ENCODE measurements at places on chromosomes 1 and 21.

DNA sequence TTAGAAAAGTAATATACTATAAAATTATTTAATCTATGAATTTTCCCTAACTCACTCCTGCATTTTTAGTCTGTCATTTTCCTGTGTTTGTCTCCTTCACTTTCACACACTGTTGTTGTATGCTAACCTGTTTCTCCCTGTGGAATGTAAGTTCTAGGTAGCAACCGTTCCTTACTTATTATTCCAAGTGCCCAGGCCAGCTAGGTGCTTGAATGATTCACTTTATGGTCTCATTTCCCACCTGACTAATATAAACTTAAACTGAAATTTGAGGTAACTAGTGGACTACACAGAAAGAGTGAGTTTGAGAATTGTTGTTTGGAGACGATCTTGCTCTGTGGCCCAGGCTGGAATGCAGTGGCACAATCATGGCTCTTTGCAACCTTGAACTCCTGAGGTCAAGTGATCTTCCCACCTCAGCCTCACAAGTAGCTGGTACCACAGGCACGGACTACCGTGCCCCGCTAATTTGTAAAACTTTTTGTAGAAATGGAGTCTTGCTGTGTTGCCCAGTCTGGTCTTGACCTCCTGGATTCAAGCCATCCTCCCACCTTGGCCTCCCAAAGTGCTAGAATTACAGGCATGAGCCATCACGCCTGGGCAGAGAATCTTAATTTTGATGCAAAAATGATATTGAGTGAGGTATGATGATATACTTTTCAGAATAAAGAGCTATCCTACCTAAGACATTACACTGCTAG lies 1.9 kb downstream of the ZYG11B start:
- DNase-seq, result no peak

DNA sequence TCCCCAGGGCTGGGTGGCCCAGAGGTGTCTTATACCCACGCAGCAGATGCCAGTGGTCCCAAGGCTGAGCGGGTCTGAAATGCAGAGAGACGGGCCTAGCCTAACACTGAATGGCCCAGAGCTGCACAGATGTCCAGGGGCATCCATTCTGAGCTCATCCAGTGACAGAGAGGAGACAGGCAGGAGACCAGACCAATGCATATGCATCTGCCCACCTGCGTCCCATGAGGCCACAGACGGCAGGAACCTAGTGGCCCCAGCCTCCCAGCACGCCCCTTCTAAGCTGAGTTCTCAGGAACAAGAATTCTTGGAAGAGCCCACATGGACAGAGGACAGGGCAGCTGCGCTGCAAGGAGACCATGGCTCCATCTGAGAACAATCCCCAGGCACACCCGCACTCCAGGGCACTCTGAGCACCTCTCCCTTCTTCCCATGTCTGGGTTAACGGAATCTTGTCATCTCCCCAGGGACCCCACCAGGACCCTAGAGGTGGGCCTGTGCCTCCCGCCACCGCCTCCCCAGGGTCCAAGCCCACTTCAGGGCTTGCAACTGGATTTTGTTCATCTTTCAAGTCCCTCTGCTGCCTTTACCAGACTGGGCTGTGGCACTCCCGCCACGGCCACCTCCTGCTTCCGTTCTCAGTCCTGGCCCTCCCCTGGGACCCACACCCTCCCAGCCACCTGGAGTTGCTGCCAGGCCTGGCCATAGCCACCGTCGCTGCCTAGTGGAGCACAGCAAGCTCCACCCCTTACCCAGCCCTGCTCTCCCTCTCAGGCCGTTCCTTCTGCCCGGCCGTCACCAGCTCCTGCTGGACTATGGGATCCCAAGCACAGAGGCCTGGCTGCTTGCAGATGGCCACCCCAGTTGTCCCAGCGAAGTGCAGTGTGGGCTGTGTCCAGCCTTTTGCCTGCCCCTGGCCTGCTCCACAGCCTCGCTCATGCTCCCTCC lies 3.3 kb downstream of the WNT3A start:
- DNase-seq, result no peak

DNA sequence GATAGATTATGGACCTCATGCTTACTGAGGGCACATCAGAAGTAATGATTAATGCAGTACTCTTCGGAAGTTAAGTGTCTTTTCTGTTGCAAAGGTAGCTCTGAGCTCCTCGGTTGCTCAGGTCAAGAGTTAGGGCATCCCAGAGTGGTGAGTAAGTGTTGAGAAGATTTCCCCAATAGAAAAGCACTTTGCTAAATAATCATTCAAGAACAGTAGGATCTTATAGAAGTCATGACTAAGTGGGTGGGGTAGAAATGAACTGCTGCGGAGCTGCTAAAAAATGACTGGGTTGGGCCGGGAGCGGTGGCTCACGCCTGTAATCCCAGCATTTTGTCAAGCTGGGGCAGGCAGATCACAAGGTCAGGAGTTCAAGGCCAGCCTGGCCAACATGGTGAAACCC lies 648.6 kb upstream of the CAMK1G start:
- no peak for DNase-seq

DNA sequence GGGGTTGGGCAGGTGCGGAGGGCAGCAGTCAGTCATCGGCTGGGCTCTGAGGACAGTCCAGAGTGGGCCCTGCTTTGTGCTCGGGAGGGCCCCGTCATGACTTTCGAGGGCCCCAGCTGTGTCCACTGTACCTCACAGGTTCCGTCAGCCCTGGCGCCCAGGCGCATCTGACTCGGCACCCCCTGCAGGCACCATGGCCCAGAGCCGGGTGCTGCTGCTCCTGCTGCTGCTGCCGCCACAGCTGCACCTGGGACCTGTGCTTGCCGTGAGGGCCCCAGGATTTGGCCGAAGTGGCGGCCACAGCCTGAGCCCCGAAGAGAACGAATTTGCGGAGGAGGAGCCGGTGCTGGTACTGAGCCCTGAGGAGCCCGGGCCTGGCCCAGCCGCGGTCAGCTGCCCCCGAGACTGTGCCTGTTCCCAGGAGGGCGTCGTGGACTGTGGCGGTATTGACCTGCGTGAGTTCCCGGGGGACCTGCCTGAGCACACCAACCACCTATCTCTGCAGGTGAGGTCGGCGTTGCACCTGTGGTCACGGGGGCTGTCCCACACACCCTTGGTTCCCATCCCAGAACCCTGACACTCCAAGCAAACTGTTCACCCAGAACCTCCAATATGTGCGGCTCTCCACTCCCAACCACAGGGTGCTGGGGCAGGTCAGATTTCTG lies 7.8 kb downstream of the PODN start:
- DNase-seq, result no peak

- no peak for DNase-seq
Observed at GRCh38 chr21:36076878-36077655, 7.2 kb downstream of the CBR1 start.

GRCh38 chr1:197976368-197976767 lies 59.2 kb downstream of the LHX9 start:
- DNase-seq, result no peak

- DNase-seq, result no peak
Observed at GRCh38 chr1:223542831-223543230, 122.7 kb downstream of the CAPN8 start.
